ENCODE measurements at places on chromosomes 12 and 14.

DNA sequence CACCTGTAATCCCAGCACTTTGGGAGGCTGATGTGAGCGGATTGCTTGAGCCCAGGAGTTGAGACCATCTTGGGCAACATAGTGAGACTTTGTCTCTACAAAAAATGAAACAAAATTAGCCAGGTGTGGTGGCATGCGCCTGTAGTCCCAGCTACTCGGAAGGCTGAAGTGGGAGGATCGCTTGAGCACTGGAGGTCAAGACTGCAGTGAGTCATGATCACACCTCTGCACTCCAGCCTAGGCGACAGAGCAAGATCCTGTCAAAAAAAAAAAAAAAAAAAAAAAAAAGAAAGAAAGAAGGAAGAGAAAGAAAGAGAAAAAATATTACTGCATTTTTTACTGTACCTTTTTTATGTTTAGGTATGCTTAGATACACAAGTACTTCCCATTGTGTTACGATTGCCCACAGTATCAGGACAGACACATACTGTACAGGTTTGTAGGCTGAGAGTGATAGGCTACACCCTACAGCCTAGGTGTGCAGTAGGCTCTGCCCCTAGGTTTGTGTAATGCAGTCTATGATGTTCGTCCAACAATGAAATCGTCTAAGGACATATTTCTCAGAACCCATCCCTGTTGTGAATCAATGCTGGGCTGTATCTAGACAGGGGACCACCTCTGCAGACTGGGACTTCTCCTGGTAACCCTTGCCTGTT is 160.4 kb upstream of the PWP1 start:
- no peak for DNase-seq

DNA sequence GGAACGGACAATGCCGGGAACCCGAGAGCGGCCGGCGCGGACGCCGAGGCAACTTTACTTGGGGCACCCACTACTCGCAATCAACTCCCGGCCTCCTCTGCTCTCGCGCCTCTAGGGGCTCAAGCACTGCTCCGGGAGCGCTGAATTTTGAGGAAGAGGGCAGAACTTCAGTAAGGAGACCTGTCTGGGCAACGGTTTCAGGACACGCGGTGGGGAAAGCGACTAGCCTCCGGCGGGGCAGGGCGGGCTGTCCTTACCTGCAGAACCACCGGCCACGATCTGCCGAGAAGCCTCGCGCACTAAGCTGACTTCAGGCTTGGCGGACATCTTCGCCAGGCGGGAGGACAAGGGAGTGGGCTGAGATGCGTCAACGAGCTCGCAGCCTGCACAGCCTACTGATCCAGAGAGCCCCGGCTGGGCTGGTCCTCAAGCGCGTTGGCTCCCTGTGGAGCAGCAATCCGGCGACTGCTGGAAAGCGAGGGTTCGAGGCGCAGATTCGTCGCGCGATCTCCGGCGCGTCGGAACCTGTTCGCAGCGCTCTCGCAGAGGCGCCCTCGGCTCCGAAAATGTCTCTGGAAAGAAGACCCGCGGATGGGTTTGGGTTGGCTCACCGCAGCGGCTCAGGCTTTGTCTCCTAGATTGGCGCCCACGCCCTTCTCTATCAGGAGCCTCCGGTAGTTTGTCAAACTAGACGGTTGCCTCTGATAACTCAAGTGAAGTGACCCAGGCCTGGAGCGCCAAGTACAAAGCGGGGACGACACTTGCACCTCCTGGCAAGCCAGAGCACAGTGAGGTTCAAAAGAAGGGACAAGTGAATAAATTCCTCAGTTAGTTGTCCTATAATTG is at the start of gene SLC25A21:
Gene SLC25A21, minus strand, starts transcription at position 583 of the 846 bp plus-strand sequence.
- peak; percentile 93 for DNase-seq

GRCh38 chr12:29211696-29212095 is 62.6 kb downstream of the FAR2 start:
- no peak for DNase-seq

DNA sequence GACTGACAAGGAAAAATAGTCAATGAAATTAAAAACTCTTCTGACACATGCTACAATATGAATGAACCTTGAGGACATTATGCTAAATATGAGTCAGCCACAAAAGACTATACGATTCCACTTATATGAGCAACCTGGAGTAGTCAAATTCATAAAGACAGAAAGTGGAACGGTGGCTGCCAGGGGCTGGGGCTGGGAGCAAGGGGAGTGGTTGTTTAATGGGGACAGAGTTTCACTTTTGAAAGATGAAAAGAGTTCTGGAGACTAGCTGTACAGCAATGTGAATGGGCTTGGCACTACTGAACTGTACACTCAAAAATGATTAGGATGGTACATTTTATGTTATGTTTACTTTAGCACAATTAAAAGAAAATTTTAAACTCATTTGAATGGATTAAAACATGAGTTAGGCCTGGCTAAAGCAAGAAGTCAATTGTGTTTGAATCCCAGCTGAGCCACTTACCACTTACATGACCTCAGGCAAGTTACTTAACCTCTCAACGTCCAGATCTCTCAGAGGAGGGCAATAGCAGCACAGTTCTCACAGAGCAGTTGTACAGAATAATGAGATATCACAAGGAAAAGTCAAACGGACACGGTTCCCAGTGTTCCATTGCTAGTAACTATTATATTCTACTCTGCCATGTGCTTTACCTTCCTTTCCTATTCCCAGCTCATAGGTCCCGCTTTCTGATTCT is 102.5 kb downstream of the SPTSSA start:
- no peak for DNase-seq

GRCh38 chr12:123388177-123388950 is 4.4 kb downstream of the KMT5A start:
- DNase-seq: peak; percentile 13

GRCh38 chr12:65306366-65307168 is 28.1 kb downstream of the MSRB3 start:
- DNase-seq: no peak

- no peak for DNase-seq
Observed at GRCh38 chr14:100325231-100325632, 2.1 kb downstream of the SLC25A47 start.

- peak; percentile 79 for DNase-seq
Observed at GRCh38 chr12:56189918-56190694, 823 bp upstream of the SMARCC2 start.

DNA sequence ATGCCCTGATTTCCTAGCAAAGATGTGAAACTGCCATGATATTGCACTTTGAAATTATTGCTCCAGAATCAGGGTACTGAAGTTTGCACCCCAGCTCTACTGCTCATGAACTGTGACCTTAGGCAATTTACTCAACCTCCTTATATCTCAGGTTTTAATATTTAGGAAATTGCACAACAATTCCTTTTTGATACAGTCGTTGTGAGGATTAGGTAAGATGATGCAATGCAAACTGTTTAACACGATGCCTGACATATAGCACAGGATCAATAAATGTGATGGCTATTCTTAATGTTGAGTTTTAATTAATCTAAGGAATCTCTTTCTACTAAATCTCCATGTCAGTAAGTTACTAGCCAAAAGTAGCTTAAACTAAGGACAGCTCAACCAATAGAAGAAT is 555.8 kb downstream of the GALC start:
- DNase-seq: no peak

- DNase-seq: no peak
Observed at GRCh38 chr14:21016413-21017190, 8.3 kb downstream of the NDRG2 start.

GRCh38 chr14:103067231-103067954 is 10.0 kb upstream of the CDC42BPB start:
- no peak for DNase-seq

DNA sequence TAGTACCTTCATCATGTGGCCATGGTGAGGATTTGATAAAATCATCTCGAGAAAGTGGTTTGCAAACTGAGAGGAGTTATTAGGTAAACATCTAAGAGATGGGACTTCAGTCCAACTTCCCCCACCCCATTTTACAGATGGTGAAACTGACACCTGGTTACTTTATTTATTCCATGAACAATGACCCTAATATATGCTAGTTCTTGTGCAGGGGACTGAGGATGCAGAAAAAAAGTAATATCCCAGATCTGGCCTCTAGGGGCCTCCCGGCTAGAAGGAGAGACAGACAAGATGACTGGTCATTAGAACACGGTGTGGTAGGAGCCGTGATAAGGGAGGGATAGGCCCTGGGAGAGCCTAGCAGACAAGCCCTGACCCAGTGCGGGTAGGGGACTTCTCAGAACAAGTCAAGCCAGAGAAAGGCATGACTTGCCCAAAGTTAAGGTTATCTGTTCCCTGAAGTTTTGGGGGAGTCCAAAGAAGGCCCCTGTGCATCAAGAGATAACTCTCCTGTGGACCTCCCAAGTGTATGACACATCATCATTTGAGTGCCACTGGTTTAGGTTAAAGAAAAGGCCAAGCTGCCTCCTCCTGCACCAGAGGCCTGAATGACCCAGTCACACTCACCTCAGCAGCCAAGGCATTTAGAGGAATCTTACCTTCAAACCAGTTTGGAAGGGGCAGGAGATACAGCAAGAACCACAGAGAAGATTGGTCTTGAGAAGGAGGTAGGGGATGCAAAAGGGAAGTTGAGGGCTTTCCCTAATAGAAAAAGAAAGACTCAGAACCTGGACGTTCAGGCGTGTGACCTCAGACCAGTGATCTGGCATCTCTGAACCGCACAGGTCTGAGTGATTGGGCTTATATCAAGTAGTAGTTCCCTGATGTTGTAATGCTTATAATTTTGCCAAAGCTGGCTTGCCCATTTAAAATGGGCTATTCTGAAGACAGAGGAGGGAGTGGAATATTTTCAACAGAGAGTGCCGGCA is 1.6 kb downstream of the CMKLR1 start:
- DNase-seq: no peak

- DNase-seq: no peak
Observed at GRCh38 chr14:29757188-29757680, 170.4 kb downstream of the PRKD1 start.

GRCh38 chr12:68224613-68225285 is 861 bp downstream of the IL26 start:
- no peak for DNase-seq

DNA sequence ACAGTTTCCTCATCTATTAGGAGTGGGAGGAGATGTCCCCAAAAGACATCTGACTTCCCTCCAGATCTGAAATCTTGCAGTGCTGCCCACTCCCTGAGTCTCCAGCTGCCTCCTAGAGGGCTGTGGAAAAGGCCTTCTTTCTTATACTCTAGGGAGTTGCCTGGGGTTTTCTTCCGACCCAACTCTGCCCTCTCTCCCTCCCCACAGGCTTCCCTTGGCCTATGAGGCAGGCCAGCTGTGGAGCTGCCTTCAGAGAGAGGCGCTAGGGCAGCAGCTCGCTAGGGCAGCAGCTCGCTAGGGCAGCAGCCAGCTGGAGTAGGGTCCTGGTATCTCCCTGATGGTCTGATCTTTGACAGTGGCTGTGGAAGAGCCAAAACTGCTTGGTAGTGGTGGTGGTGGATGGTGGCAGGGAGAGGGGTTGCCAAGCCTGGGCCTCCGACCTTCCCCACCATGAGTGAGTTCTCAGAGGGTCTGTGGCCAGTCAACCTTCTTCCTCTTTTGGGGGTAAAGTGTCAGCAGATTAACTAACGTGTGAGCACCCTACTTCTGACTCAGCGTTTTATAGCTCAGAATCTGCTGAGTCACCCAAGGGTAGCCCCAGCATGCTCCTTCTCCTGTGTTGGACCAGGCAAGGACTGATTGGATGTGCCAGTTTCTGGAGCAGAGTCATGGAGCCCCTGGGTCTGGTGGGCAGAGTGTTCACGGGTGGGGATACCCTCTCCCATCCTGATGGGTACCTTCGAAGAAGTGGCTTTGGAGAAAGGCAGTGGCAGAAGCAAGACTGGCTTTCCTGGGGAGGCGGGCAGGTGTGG is 2.3 kb downstream of the SLC48A1 start:
- no peak for DNase-seq

DNA sequence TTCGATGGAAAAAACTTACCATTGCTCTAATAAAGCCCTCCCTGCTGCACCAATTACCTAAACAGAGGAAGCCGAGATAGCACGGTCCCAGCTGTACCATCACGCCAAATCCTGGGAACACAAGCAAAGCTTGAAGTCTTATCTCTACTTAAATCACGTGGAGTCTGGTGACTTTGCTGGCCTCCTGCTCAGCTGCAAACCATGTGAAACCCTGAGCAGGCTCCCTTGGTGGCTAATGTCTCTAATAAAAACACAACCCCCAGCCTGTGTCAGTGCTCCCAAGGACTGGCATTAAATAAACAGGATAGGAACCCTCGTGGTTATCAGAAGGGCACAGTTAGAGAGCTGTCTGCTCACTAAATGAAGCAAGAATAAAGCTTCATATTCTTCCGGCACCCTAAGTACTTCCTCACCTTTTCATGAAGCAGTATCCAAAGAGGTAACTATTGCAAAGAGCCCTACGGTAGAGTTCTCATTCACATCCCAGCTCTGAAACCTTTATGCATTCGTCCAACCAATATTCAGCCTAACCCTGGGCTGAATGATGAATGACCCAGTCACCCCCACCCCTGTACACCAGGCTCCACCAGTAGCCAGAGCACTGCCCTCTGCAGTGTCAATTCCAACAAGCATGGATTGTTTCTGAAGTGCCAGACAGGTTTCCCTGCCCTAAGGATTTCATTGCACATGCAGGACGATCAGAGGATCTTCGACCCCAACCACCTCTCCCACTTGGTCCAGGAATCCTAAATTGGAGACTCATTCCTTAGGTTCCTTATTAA is 452.7 kb upstream of the TMPO start:
- DNase-seq: no peak

DNA sequence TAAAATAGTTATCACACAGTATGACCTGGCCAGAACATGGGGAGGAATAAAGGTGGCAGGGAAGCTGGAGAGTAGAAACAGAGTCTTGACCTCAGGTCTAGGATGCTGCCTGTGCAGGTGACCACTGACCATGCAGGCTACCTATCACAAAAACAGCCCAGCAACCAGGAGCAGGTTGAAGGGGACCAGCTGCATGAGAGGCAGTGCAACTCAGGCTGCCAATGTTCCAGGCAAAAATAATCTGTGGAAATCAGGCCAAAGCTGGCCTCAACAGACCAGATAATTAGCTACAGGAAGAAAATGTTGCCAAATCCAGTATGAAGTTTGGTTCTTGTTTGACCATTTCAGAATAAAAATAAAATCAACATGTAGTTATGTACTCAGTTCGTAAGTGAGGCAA is 72.6 kb downstream of the PDE6H start:
- DNase-seq: no peak

- DNase-seq: no peak
Observed at GRCh38 chr12:111745211-111745610, 21.5 kb upstream of the ALDH2 start.

DNA sequence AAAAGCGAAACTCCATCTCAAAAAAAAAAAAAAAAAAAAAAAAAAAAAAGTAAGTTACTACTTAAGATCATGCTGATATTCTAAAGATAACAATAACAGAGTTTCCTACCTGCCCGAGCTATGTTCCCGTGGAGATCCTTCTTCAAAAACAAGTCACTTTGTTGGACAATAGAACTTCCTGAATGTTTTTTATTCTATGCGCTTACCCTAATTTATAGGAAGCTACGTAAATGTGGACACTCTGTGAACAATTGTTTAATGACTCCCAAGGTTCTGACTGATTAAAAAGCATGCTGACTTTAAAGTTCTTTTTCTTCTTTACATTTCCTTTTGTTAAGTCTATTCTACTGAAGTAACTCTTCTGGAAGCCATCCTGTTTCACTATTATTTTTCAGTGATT is 52.5 kb downstream of the FGD4 start:
- DNase-seq: no peak

Data from NCI-H1092 treated with DMSO at 0.1 percent for 48 hours (cell line).